ENCODE measurements at places on chromosomes 4 and X.

GRCh38 chrX:29478336-29479069 lies 736.9 kb upstream of the MAGEB2 start:
- no peak for DNase-seq

DNA sequence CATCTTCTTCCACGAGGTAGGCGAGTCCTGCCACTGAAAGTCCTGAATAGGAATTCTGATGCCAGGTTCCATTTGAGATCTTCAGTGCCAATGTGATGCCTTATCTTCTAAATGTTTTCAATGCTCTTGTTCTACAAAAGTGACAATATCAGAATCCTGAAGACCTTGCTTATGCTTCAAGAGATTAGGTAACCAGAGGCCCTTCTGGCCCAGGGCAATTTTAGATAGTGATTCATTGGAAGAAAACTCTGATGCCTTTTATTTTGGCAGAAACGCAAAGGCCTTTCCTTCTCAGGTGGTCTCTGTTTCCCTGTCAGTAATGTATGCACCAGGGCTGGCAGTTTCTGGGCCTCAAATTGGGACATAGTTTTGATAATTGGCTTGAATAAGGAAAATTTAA lies 144.8 kb downstream of the CEP135 start:
- DNase-seq = no peak

DNA sequence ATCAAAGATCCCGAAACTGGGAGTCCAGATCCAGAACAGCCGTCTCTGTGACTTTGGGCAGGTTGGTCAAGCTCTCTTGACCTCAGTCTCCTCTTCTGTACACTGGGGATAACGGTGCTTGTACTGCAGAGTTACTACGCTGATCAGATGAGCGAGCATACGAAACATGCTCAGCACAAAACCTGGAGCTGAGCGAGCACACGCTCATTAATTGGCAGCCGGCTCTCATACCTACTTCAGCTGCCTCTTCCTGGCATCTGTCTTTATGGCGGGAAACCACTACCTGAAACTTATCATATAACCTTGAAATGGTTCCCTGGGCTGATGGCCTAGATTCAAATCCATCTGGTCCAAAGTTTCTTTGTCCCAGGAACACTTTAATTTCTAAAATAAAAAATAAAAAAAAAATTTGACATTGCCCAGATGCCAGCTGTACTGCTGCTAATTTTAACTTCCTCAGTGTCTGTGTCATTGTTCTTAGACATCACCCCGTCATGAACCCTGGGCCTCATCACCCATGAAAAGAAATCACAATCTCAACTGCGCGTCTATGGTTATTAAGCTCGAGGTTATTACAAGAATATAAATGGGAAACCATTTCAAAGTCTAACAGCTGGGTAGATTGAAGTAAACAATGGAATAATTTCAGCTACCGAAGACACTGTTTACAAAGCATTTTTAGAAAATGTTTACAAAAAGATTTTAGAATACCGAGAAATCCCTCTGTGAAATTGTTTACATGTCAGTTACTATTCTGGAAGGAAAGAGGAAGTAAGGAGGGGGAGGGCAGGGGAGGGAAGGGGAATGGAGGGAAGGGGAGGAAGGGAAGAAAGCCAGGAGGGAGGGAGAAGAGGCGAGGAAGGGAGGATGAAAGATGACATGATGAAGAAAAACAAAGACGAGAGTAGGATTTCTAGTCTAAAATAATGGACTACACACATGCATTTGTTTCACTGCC lies 49.0 kb downstream of the CRMP1 start:
- no peak for DNase-seq

DNA sequence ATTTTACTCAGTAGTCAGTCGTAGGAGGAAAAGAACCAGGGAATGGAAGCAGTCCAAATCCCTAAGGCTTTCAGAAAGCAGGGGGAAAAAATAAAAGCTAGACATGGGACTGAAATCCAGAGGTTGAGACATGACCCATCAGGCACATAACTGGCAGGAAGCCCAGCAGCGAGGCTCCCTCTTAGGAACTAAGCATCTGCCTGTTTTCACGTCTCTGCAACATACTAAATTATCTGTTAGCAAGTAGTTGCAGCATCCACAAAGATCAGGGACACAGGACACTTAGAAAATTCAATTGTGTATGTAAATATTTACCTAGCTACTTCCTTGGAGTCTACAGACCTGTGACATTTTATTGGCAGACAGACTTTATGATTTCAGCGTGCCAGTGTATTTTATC lies 118.0 kb upstream of the EDNRA start:
- DNase-seq = no peak

- no peak for DNase-seq
Measured at GRCh38 chr4:18454349-18454748, 432.8 kb upstream of the LCORL start.

DNA sequence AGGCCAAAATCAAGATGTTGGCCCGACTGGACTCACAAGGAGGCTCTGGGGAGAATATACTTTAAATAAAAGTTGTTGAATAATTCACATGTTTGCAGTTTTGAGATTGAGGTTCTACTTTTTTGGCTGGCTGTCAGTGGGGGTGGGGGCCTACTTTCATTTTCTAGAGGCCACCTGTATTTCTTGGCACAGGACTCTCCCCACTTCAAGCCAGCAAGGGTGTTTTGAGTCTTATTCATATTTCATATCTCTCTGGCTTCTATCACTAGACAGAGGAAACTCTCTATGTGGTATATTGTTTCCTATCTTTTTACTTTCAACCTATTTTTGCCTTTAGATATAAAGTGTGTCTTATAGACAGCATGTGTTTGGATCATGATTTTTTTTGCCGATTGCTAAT lies 266.4 kb downstream of the PRR32 start:
- DNase-seq = no peak

- no peak for DNase-seq
Measured at GRCh38 chr4:33200377-33200776, 2480.2 kb downstream of the PCDH7 start.

- no peak for DNase-seq
Measured at GRCh38 chr4:152161676-152162330, 374.1 kb downstream of the FBXW7 start.

DNA sequence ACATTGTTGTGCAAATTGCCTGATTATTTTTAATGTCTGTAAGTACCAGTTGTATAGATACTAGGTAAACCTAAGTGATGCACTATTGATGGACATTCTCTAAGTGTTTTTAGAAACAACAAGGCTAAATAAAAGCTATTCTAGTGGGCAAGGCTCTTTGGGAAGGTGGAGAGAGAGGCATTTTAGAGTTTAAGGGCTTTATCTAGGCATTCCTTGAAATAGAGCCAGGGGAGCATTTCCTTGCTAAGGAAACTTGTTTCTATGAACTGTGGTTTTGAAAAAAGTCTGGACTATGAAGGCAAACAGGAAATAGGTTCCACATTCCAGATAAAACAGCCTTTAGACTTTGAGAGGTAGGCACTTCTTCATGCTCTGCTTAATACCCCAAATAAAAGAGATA lies 23.8 kb downstream of the BMX start:
- no peak for DNase-seq

All from activated CD4-positive, alpha-beta T cell treated with anti-CD3 and anti-CD28 coated beads, Interleukin-2, amount 50 U/mL, for 24 hours (primary cell).